ENCODE measurements at places on chromosomes 7 and 10. TPM values are rescaled to one million over a fixed set of nuclear protein-coding genes. Genes with fewer than 3 reads are reported as not detected.

DNA sequence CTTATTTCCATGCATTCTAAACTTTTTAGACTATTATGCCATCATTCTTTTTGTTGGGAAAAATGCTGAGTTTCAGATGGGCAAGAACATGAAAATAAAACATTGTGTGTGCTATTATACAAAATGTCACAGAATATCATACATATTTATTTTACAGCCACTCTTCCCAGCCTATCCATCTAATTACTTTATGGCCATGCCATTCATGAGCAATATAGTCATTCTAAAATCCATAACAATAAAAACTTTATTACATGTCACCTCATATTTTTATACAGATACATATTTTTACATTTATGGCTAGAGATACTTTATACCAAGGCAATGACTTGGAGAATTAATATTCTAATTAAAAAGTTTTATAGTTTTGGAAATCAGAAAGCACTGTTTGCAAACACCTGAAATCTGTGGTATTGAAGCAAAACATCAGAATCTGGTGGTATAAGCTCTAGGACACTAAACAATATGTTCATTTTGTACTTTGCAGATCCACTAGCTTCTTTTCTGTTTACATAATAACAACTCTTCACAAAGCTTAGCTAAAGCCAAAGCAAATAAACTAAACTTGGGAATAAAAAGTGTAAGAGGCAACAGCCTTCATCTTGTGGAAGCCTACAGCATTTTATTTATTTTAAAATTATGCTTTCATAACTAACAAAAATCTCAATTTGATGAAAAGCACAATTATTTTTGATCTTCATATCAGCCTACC lies 210.1 kb downstream of the RNLS start:
- DNase-seq = no peak

GRCh38 chr10:46289209-46289810 lies 2.5 kb downstream of the ANTXRL start:
- DNase-seq = no peak

DNA sequence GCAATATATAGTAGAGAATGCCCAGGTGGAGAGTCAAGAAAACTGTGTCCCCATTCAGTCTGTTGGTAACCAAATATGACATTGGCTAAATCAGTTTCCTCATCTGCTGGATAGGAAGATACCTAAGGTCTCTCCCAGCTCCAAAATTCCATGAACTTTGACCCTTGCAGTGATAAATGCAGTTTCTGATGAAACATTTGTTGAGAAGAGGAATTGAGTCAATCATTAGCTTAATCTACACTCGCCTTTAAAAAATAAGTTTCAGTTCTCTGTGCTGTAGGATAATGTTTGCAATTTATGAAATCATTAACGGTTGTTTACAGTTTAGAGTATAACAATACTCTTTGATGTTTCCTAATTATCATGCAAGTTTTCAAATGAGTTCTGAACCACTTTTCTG lies 38.0 kb upstream of the SLC25A13 start:
- no peak for DNase-seq

DNA sequence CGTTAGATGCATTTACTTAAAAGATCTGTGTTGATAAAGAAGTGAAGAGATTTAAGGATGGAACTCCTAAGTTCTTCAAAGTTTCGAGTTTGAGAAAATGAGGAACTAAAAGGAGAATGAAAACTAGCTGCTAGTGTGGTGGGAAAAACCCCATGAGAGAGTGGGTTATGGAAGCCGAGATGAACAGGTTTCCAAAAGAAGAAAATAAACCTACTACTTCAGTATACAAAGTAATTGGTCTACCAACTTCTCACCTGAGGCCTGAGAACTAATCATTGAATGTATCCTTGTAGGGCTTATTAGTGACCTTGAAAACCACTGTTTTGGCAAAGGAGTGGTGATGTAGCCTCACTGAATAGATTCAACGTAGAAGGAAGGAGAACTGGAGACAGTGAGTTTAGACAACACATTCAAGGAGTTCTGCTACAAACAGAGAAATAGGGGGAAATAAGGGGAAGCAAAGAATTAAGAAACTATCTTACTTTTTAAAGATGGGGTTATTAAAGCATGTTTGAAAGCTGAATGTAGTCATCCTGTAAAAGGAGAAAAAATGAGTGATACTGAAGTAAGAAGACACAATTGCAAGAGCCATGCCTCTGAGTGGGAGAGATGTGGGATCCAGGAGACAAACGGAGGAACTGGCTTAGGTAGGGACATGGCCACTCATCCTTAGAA lies 50.8 kb downstream of the CH25H start:
- DNase-seq = no peak

- no peak for DNase-seq
These were observed 455.8 kb downstream of the TFEC start for GRCh38 chr7:115574681-115575291.

TRPV5 gene
- not detected for total RNA-seq

MNX1 gene
- total RNA-seq = 0.16 TPM

NXPH1 gene
- total RNA-seq = not detected

CAV2 gene
- total RNA-seq = 15.0 TPM

All from gastrocnemius medialis (tissue), 4 donors.